ENCODE measurements at places on chromosomes 12 and 14.

- DNase-seq, result no peak
Measured at GRCh38 chr12:26298785-26299621, 103.6 kb downstream of the SSPN start.

GRCh38 chr12:9750276-9751203 is 10.2 kb downstream of the CD69 start:
- peak; percentile 63 for DNase-seq

DNA sequence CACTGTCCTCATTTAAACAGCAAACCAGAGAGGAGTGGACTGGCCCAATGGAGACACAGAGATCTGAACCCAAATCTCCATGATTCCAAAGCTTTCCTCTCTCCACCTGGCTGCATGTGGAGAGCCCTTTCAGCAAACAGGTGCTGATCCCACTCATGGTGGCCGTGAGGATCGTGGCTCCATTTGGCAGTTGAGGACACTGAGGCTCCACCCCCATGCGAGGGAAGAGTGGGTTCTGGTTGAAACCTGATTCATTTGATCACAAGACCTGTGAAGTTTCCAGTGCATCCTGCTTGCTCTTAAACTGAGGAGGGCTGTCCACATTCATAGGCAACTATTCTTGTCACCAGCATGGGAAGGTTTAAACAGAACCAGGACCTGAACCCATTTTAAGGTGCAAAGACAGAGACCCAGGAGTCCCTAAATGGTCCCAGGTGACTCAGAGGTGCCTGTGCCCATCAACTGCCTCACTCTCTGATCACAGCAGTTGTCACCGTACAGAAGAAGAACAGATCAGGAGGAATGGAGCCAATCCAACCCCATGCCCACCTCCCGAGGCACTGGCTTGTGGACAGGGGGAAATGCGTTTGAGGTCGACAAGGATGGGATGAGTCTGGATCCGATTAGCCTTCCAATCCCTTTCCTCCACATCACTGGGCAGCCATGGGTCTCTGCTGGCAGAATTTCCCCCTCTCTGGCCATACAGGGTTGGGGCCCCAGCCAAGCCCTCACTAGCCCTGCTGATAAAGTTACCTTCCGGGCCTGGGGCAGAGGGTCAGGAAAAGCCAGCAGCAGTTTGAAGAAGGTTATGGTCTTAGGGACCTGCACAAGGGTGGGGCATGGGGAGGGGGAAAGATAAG is 45.5 kb upstream of the BCL11B start:
- no peak for DNase-seq

GRCh38 chr12:124668602-124669001 is 101.2 kb upstream of the NCOR2 start:
- DNase-seq, result no peak

GRCh38 chr12:26666286-26666685 is 166.7 kb downstream of the ITPR2 start:
- no peak for DNase-seq

DNA sequence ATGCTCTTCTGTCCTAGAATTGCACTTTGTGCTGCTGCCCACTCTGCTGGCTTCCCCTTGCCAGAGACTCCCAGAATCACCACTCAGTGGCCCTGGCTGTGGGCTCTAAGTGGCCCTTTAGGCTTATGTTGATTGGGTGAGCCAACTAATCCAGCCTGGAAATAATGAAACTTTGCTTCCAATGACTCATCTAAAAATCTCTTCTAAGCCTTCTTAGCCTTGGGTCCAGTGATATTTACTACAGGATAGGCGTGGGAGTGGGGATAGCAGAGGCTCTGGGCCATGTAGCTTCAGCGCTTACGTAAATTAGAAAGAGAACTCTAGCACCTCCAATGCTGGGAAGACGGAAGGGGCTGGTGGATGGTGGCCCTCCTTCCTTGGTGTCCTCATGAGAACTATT is 137.9 kb downstream of the TTC8 start:
- DNase-seq, result no peak

- no peak for DNase-seq
Measured at GRCh38 chr14:44529026-44529425, 21.9 kb upstream of the FSCB start.
